Activated naive CD4-positive, alpha-beta T cell (primary cell): ENCODE measurements at places on chromosomes 2 and 18.

- no peak for DNase-seq
Observed at GRCh38 chr18:69872661-69873060, 75.0 kb downstream of the CD226 start.

GRCh38 chr2:9154061-9154460, 52.6 kb upstream of the ASAP2 start:
- DNase-seq: no peak

GRCh38 chr2:221018262-221018661, 553.8 kb downstream of the EPHA4 start:
- DNase-seq: no peak

GRCh38 chr2:220705678-220706077, 866.4 kb downstream of the EPHA4 start:
- DNase-seq: no peak

DNA sequence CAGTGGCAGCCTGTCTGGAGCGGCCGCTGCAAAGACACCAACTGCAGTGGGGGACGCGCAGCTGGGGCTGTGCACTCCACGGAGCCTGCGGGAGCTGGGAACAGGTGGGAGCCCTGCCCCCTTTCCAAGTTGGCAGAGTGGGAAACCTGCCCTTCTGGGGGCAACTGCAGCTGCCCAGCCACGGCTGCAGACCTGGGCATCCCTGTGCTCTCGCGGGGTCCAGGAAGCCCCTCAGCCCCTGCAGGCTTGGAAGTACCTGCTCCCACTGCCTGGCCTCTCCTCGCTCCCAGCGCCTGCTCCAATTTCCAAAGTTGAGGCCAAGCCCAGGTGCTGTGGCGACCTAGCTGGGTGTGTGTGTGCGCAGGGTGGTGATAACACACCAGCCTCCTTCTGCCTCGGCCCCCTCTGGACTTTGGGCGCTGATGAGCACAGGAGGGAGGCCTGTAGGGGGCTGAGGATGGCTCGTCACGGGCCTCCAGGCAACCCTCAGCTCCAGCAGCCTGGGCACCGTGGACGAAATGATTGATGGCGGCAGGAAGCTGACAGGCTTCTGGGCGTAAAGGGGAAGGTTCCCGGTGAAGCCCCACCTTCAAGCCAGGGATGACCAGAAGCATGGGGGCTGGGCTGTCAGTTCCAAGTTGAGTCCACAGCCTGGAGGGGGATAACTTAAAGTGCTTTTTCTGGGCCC, 76.9 kb downstream of the PTPN4 start:
- DNase-seq: no peak

DNA sequence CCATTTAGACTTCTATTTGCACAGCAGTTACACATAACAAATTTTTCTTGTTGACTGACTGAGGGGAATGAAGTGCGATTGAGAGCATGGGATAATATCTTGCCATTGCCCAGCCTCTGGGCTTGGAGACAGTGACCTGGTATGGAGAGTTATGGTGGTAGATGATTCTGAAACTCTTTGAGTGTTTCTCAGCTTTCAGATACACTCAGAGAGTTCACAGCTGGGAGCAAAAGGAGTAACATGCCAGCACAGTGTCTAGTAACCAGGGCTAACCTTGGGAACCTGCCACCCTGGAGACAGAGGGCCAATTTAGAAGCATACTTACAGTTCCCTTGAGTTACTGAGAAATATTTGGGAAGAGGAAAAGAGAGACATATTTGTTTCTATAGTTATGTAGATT, 1099.3 kb upstream of the CELF4 start:
- DNase-seq: no peak

DNA sequence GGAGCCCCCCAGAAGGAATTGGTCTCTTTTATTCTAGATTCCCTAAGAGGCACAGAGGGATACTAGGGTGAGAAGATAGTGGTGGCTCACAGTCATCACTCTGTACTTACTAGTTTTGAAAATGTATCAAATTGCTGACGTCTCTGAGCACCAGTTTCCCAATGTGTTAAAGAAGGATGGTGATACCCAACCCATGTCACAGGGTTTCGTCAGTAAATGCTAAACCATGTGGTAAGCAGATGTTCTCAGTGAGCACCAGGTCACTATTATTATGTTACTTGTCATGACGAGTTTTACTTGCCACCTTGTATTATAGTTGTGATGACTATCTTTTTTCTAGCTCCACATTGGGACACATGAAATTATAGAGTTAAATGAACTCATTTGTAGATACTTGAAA, 54.7 kb downstream of the NEDD4L start:
- DNase-seq: no peak

DNA sequence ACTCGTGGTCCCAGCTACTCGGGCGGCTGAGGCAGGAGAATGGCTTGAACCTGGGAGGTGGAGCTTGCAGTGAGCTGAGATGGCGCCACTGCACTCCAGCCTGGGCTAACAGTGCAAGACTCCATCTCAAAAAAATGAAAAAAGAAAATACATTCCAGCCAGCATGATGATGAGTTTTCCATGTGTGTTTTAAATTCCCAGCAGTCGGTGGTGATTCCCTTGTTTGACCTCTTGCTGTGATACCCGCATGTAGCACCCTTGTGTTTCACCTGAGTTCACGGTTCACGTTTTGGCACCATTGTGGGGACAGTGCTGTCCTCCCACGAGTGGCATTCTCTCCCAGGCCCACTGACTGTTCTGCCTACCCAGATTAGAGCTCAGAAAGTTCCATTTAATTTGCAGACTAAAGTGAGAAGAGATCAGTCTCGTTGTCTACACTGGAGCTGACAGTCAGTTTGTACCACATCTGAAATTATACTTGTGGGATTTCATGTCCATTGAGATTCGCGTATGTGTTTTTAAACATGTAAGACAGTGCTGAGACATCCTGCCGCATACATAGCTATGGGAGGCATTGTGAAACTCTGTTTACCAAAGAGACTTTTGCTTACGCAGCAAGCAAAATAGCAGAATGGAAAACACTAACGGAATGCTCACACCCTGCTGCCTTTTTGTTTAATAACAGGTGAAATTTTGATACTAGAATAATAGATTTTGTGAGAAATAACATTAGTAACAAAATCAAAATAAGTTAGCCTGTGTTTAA, 157.1 kb downstream of the GBX2 start:
- DNase-seq: no peak

DNA sequence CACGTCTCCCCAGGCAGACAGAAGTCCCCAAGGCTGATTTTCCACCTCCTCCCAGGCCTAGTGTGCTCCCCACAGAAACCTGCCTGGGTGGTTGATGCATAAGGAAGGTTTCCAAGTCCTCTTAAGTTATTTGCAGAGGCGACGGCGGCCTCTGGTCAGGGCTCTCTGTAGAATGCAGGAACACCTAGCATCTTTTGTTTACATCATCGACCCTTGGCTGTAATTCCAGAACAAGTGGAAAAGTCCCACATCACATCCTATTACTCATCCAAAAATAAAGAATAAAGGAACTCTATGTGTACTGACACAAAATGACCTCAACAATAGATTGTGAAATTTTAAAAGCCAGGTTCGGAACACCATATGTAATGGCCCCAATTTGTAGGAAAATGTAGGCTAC, 211.1 kb downstream of the ALPK2 start:
- no peak for DNase-seq

DNA sequence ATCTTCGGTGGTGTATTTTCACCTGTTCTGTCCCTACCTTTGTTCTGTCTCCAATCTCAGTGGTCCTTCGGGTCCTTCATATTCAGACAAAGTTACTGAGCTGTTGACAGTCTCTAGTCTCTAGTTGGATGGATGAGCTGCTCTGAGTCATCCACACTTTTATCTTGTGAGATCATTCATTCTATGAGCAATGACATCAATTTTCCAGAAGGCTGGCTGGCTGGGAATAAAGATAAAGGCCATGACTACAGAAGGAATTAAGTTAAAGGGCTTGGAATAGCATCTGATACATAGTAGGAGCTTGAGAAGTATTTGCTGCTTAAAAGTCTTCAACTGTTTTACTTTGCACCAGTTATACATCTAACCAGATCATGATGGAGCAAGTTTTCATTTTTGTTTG, 43.1 kb upstream of the SLC39A10 start:
- DNase-seq: no peak

GRCh38 chr18:3995476-3996102, 459.5 kb downstream of the DLGAP1 start:
- peak; percentile 12 for DNase-seq

DNA sequence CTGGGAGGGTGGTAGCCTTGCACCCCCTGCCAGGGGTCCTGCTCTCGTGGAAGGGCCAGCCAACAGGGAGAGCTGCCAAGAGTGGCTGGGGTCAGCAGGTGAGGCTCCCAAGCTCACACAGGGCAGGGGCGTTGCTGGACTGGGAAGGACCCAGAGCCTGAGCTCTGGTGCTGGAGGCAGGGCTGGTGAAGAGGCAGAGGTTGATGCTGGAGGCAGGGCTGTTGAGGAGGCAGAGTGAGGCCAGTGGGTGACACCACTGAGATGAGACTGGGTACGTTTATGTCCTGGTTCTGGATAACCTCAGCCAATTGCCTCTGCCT, 7.0 kb downstream of the ADRA2B start:
- DNase-seq: no peak

DNA sequence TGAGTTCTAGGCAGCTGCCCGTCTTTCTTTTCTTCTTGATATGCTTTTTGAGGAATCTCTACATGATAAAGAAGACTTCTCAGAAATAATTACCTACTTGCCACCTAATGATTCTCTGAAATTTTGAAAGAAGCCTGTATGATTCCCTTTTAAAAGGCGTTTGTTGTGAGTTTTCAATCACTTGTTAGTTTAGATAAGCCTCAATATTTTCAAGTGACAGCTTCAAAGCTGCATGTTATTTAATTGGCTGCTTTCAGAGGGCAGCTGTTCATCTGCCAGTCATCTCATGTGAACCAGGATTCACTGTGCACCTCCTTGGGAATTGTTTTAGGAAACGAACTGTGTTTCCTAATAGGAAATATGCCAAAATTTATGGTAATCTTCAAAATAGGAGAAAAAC, 938.1 kb downstream of the CPS1 start:
- no peak for DNase-seq

DNA sequence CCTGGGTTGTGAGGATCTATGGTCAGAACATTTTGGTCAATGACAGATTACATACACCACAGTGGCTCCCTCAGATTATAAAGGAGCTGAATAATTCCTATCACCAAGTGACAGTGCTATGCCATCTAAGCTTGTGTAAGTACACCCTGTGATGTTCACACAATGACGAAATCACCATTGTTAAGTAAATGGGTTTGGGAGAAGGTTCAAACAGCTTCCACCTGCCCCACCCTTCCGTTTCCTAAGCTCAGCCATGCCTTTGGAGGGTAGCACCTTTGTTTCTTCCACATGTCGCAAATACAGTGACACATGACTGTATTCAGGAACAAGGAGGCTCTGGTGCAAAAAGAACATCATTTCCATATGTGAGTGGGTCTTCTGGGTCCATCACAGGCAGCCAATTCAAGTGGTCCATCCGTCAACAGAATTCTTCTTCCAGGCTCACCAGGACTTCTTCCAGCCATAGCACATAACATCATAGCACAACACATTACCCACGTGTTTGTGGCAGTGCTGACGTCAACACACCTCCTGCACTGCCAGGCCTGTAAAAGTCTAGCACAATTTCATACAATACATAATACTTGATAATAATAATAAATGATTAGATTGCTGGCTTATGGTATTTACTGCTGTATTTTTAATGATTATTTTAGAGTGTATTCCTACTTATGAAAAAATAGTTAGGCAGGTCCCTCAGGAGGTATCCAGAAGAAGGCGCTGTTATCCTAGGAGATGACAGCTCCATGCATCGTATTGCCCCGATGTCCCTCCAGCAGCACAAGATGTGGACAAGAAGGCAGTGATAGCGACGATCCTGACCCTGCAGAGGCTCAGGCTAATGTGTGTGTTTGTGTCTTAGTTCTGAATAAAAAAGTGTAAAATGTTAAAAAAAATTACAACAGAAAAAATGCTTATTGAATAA, 264.8 kb downstream of the ANAPC1 start:
- DNase-seq: no peak

DNA sequence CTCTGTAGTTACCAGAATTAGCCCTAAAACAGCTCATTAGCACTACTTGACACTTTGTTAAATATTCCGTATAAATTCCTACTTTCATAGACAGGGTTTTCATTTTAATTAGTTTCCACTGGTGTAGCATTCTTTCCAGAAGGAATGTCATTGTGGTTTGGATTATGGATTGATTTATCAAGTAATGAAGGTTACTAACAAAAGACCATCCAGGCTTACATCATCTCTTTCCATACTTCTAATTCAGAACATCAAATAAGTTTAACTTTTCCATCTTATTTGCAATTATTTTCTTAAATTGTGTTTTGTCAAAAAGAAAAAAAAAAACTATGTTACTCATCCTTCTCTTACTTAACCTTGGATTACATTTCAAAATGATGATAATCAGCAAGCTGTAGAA, 231.8 kb upstream of the SPOPL start:
- no peak for DNase-seq

- DNase-seq: no peak
Observed at GRCh38 chr2:177391822-177392372, 676 bp upstream of the AGPS start.

DNA sequence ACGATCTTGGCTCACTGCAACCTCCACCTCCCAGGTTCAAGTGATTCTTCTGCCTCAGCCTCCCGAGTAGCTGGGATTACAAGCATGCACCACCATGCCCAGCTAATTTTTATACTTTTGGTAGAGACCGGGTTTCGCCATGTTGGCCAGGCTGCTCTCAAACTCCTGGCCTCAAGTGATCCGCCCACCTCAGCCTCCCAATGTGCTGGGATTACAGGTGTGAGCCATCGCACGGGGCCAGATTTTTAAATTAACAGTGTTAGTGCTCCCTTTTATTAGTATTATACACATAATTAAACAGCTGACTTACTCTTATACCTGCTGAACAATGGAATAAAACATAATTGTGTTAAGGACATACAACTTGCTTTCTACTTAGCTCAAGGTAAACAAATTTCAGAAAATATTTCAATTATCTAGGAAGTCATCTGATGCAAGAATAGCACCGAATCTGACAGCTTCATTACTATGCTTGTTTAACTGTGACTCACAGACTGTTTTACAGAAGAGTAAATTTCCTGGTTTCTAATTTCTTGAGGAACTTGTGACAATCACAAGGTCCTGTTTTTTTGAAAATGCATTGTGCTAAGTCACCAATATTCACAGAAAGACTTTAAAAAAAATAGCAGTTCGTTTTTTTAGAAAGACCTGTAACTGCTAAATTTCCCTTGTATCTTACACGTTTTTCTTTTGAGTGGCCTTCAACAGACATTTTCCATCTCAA, 51.2 kb downstream of the SPIRE1 start:
- no peak for DNase-seq

DNA sequence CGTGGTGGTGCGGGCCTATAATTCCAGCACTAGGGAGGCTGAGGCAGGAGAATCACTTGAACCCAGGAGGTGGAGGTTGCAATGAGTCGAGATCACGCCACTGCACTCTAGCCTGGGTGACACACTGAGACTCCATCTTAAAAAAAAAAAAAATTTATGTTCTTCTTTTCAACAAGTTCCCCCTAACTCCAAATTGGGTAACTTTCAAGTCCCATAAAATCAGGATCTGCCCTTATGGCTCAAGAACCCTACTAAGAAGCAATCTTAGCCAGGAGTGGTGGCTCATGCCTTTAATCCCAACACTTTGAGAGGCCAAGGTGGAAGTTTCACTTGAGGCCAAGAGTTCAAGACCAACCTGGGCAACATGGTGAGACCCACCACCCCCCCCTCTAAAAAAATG, 30.3 kb upstream of the TLK1 start:
- DNase-seq: no peak

- no peak for DNase-seq
Observed at GRCh38 chr2:189232759-189233406, 53.3 kb upstream of the COL5A2 start.

- DNase-seq: no peak
Observed at GRCh38 chr18:9683418-9684396, 24.4 kb upstream of the RAB31 start.
